ENCODE measurements at places on chromosomes 13 and 19. TPM values are rescaled to one million over a fixed set of nuclear protein-coding genes. Genes with fewer than 3 reads are reported as not detected.

GRCh38 chr13:99987154-99988019 is 5.8 kb downstream of the ZIC2 start:
- DNase-seq, result no peak
- no peak overlapping the region for H3K27ac ChIP-seq
- H3K4me1 ChIP-seq, result peaks cover under 1% of the 10 kb centered on the region

DNA sequence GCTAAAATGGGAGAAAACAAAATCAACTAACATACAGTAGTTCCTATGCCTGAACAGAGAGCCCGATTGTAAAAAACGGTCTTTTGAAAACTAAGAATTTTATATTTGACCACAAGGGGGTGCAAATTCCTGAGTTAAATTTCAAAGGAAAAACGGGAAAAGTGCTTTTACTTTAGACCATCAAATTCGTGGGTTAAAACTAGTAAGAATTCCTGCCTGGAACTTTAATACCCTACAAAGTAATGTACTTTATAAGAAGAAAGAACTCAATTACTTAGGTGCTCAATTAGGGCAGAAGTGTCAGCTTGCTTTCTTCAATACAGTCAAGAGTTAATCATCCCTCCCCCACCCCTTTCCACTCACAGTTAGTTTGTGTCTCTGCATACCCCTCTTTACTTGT is 69.8 kb downstream of the KCNRG start:
- peak overlapping the region; percentile 25 for H3K4me3 ChIP-seq
- no peaks in the 10 kb centered on the region for H3K27me3 ChIP-seq
- no peaks in the 10 kb centered on the region for H3K36me3 ChIP-seq
- H3K27ac ChIP-seq, result peak overlapping the region; percentile 11
- DNase-seq, result no peak

DNA sequence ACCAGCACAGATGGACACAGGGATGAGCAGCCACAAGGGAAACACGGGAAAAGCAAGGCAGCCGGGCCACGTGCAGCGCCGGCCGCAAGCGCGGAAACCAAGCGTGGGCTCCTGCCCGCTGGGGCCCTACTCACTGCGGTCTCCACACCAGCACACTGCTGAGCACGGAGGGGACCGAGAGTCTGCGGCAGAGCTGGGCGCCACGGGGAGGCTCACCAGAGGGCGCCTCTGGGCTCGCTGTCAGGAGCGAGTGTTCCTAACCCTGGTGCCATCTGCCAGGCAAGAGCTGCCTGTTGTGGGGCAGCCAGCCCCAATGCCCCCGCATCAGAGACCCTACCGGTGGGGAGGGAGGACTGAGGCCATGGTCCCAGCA is 26.5 kb downstream of the MPND start:
- peak overlapping the region; percentile 31 for H3K4me3 ChIP-seq
- DNase-seq, result peak; percentile 65
- no peaks in the 10 kb centered on the region for H3K27me3 ChIP-seq

The CYP4F2 gene
- not detected for total RNA-seq

DNA sequence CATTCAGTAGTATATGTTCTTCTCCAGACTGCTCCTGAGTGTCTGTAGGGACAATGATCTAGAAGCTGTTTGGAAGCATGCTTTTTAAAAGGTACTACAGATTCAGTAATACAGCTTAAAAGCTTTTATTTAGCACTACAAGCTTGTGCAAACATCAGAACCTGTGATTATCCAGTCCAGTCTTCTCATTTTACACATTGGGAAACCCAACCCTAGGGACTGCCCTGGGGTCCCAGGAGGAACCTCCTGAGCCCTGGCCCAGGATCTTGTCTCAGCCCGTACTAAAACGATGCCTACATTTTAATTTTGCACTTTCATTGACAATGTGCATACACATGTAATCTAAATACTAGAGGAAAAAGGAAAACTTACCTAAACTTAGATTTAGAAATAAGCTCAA is 12.5 kb downstream of the DOCK9 start:
- H3K27ac ChIP-seq, result peak overlapping the region; percentile 66
- DNase-seq, result no peak
- no peaks in the 10 kb centered on the region for H3K27me3 ChIP-seq
- H3K4me3 ChIP-seq, result no peak overlapping the region
- H3K36me3 ChIP-seq, result no peaks in the 10 kb centered on the region
- peaks cover 70% of the 10 kb centered on the region for H3K4me1 ChIP-seq

The TTC9B gene
- total RNA-seq, result not detected

The MED26 gene
- 5.1 TPM for total RNA-seq

- no peaks in the 10 kb centered on the region for H3K27me3 ChIP-seq
- H3K27ac ChIP-seq, result no peak overlapping the region
- H3K4me1 ChIP-seq, result peaks cover 5% of the 10 kb centered on the region
- no peak overlapping the region for H3K4me3 ChIP-seq
Observed at GRCh38 chr19:6260912-6261650, 18.7 kb downstream of the MLLT1 start.

GRCh38 chr13:66922444-66922843 is 307.7 kb downstream of the PCDH9 start:
- no peak overlapping the region for H3K4me3 ChIP-seq
- no peak for DNase-seq
- H3K36me3 ChIP-seq, result no peaks in the 10 kb centered on the region
- no peak overlapping the region for H3K27ac ChIP-seq

The KIR2DL1 gene
- total RNA-seq, result not detected

The MAMSTR gene
- total RNA-seq, result 3.6 TPM

GRCh38 chr19:30695171-30695875 is 323.1 kb downstream of the ZNF536 start:
- DNase-seq, result no peak
- H3K27ac ChIP-seq, result no peak overlapping the region
- H3K27me3 ChIP-seq, result peaks cover 16% of the 10 kb centered on the region
- no peak overlapping the region for H3K4me3 ChIP-seq

DNA sequence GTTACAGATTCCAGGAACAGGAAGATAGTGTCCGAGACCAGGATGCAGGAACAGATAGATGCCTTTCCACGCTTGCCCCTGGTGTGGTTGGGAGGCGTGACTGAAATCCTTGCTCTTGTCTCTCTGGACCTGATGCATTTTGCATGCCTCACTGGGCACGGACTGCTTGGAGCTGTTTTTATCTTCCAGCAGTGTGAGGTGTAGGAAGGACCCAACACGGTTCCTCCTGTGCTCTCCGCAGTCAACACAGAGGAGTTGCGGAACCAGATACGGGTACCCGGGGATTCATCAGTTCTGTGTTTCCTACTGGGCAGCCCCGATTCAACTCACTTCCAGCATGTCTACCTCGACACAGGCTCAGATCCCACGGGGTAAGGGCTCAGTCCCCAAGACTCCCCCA is 6.5 kb downstream of the DOT1L start:
- H3K27ac ChIP-seq, result peak overlapping the region; percentile 93
- H3K4me1 ChIP-seq, result peaks cover 68% of the 10 kb centered on the region
- H3K27me3 ChIP-seq, result no peaks in the 10 kb centered on the region
- H3K4me3 ChIP-seq, result no peak overlapping the region
- H3K36me3 ChIP-seq, result no peaks in the 10 kb centered on the region

The METTL21C gene
- not detected for total RNA-seq

The SYDE1 gene
- total RNA-seq, result 18.4 TPM

The TMC4 gene
- not detected for total RNA-seq

Data from heart left ventricle (tissue), 16 donors.